ENCODE measurements at places on chromosomes 2 and 18.
A peak's percentile ranks its signal among the peaks of the same experiment; 100 is the strongest.

DNA sequence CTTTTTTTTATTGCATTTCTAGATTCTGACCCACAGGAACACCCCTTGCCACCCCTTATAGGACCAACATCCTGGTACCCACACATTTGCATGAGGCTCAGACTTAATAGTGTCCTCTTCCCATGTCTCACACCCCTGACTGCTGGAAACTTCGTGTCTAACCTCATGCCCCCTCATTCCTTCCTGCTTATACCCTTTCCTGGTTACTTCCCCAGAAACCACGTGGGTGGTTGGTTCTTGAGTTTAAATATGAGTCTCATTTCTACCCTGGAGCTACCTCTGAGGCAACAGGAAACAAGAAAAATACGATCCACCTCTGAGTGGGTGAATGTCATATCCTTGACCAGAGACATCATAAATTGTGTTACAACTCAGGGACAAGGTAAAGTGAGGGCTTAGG lies 1.6 kb downstream of the TNP1 start:
- peak; percentile 18 for DNase-seq

DNA sequence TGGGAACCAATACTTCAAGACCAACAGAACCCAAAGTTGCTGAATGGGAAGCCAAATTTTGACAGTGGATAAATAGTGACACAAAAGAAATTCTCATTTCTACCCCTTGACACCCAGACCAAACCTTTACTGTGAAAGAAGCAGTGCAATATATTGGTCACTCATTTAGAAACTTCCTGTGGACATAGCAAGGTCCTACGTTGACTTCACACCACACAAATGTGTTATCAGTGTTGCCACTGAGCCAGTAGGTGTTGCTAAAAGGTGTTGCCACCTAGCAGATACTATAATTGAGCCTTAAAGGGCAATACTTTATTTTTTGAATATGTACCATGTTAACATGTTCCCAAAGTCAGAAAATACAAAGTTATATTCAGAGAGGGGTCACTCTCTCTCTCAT lies 1008.9 kb upstream of the CDH2 start:
- no peak for DNase-seq

DNA sequence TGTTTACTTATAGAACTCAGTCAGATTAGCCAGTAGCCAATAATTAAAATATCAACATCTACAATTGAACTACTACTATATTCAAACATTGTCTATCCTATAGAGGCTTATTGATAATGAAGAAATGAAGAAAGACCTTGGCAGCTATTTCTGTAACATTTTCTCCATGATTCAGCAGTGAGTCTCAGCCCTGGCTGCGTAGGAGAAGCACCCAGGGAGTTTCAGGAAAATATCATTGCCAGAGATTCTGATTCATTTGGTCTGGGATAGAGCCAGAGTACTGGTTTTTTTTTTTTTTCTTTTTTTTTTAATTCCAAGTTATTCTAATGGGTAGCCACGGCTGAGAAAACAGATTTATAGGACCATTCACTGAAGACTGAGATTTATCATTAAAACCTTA lies 404.8 kb downstream of the TXNL1 start:
- DNase-seq = peak; percentile 88

DNA sequence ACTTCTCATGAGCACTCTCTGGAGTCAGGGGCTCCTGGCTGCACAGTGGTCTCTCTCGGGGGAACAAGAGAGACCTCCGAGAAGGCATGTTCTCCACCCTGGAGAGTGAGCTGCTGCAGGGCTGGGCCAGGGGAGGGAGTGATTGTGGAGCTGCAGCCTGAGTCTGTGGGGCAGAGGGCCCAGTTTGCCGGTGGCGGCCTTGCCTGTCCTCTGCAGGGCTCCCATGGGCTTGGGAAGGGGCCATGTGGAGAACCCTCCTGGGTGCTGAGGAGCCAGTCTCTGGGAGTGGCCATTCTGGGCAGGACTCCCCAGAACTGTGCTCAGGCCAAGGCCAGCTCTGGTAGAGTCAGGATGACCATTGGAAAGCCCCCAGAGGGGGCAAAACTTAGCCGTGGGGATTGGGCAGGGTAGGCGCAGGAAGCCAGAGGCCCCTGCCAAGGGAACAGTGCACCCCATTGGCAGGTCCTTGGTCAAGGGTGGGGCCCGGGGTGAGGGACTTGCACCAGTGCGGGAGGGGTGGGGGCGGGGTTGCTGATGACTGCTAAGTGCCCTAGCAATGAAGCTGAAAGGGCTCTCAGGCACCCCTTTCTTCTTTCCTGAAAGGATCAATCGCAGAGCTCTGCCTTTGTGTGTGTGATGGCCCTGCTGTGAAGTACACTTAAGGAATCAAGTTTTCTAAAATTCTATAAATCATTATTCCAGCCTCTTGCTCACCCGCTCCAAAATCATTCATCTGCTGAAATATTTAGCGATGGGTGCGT lies 69.7 kb upstream of the BOD1L2 start:
- DNase-seq = no peak
